ENCODE measurements at places on chromosomes 5 and 9.

DNA sequence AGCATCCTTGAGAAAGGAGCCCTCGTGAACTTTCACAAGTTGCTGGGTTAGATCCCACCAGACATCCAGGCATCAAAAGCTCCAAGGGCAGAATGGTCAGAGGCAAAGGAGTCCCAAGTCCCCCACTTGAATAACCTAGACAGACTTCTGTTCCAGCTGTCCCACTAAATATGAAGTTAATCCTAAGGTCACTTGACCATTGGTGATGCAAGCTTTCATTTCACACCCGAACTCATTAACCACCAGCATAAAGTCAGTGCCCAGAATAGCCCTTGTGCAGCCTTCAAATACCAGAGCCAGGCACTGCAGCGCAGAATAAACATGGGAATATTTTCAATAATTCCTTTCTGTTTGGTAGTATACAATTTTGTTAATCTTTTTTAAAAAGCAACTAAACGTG is 28.9 kb downstream of the OXCT1 start:
- no peak for DNase-seq

DNA sequence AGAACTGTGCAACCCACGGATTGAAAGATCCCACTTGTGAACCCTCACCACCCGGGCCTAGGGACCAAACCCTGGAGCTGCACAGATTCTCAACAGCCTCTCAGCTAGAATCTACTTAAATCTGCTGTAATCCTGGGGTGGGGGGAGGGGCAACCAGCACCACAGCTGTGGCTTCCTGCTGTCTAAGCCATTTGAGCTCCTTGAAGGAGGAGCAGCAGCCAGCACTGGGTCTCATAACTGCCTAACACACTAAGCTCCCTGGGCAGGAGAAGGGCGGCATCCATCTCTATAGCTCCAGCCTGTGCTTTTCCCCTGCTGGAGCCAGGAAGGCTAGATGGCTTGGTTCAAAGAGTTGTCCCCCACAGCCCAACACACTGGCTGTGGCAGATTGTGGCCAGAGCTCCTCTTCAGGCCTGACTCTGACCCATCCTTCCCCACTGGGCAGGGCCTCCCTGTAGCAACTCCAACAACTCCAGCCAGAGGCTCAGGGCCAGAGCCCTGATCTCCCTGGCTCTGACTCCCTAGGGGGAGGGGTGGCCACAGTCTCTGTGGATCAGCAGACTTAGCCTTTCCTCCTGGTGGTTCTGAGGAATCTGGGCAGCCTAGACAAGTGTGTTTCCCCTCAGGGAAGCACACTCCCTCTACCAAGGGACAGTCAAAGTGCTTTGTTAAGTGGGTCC is 72.0 kb upstream of the C9orf72 start:
- DNase-seq, result no peak

DNA sequence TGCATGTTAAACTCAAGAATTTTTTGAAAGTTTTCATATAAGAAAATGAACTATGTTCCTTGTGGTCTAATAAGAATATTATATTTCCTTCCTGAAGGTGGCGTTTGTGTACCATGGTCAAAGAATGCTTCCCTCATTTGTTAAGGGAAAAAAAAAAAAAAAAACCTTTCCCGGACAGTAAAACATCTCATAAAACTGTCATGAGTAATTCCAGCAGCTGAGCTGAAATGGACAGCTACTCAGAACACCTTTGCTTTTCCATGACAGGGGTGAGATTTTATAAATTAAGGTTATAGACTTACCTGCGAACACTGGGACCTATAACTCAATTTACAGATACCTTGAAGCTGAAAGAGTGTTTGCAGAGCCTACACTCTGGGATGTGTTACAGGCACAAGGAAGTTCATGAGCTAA is 113.2 kb upstream of the RANBP3L start:
- no peak for DNase-seq

DNA sequence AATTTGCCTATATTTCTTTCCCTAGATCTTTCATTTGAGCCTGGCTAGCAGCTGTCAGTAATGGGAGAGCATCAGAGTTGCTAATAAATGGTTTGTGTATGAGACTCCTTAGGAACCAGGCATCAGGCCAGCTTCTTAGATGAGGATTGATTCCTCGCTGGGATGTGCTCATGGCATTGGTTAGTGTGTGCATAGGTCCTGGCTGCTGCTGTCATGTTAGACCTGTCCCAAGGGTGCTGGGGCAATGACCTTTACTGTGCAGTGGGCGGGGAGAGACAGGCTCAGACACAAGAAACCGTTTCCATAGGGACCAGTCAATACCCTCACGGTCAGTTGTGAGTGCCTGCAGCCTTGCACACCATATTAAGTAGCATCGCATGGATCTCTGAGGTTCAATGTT is 112.3 kb upstream of the NR3C1 start:
- DNase-seq, result no peak

- no peak for DNase-seq
Measured at GRCh38 chr9:114757395-114757794, 48.4 kb downstream of the TNFSF15 start.

DNA sequence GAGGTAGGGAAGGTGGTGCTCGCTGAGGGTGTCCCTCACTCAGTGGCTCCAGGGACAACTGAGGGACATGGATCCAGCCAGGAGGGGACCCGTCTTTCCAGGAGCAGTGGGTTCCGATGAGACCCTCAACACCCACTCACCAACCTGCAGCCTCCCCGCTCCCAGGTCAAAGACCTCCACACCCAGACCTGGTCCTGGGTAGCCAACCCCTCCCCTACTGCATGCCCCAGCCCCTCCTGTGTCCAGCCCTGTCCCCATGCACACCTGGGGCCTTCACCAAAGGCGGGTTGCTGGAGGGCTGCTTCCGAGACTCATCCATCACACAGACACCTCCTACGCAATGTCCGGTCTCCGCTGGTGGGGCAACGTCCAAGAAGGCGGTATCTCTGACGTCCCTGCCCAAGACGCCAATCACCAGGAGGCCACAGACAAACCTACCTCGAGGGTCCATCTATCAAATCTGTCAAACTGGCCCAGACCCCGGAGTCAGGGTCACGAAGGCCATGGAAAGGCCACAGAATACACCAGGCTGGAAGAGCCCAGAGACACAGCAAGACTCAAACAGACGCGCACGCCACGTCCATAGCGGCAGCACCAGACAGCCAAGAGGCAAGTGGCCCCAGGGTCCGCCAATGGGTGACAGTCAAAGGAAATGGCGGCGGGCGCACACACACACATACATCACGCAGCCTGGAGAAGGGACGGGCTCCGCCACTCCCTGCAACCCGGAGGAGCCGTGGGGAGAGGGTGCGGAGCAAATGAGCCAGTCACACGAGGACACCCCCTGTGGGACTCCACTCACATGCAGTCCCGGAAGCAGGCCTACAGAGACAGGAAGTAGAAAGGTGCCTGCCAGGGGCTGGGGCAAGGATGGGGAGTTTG is 10.8 kb downstream of the NACC2 start:
- DNase-seq, result no peak

- no peak for DNase-seq
Measured at GRCh38 chr5:155540000-155540595, 526.5 kb downstream of the KIF4B start.

GRCh38 chr9:94870793-94871558 is 144.5 kb downstream of the AOPEP start:
- no peak for DNase-seq

DNA sequence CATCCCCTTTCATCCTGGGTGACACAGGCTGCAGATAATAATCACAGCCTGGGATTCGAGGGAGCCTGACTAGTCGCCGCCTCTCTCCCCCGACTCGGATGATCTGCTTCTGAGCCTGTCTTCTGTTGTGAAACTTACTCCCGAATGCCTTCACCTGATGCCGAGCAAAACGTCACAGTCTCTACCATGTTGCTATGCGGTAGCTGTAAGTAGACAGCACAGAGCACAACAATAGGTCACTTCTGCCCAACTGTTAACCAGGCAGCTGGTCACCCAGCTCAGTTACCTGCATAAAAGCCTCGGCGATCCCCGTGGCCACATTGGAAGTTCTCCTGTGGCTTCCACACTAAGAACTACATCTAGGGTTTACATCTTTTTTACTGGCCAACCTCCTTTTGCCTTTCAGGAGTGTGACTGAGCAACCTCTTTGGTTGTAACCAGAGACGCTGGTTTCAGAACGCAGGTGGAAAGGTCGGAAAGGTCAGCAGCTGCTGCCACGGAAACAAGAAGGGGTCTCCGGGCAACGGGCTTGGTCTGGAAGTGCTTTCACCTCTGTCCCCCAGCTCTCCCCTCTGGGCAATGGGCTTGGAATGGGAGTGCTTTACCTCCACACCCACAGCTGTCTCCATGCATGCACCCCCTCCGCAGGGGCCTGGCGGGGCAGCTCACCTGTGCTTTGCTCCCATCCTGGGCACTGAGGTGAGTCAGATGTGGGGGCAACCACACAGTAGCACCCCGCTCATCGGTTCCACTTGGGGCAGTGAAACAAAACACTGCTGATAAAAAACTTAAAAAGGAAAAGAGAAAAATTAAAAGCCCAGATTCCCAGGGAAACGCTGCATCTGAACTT is 7.6 kb upstream of the PPP1R26 start:
- no peak for DNase-seq

DNA sequence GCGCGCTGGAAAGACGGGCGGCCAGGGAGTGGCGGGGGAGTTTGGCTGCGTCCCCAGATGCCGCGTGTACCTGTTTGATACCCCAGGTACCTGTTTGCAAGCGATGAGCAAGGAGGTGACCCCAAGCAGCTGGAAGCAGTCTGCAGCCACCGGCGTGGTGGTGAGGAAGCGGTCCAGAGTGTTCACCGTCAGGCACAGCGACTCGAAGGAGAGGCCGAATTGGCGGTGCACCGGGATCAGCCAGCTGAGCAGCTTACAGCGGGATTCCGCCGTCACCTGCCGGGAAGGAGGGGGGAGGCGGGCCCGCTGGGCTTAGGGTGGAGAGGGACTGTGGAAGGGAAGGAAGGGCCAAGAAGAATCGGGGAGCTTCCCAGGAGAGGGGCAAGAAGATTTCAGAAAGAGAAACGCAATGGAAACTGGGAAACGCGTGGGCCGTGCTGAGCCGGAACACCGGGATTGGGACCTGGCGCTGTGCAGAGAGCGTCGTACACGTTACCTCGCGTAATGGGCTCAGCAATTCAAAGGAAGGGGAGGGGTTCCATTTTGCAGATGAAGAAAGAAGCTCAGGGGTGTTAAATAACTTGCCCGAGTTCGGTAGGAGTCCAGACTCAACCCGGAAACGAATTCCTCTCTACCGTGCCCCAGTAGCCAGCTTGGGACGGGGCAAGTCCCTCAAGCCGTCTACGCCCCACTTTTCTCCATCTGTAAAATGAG is 980 bp downstream of the CCNO start:
- no peak for DNase-seq

DNA sequence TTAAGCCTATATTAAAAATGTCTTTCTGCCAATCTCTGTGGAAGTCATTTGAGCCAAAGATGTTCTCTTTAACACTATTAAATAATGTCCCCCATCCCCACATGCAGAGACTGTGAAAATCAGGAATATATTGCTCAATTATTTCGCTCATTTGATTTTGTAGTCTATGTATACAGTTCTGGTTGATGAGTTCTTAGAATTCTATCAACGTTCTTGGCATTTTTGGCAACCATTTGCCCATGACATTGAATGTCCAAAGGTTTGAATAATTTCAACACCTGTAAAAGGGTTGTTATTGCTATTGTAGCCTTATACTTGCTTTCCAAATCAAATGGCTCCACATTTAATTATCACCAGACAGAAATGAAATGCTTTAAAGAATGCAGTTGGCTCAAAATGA is 536.1 kb downstream of the CAAP1 start:
- no peak for DNase-seq

GRCh38 chr9:122382901-122383850 is 12.4 kb downstream of the PTGS1 start:
- DNase-seq, result no peak

- no peak for DNase-seq
Measured at GRCh38 chr5:24094081-24094679, 550.6 kb downstream of the CDH10 start.

- no peak for DNase-seq
Measured at GRCh38 chr5:6711409-6712141, 1.7 kb upstream of the TENT4A start.

DNA sequence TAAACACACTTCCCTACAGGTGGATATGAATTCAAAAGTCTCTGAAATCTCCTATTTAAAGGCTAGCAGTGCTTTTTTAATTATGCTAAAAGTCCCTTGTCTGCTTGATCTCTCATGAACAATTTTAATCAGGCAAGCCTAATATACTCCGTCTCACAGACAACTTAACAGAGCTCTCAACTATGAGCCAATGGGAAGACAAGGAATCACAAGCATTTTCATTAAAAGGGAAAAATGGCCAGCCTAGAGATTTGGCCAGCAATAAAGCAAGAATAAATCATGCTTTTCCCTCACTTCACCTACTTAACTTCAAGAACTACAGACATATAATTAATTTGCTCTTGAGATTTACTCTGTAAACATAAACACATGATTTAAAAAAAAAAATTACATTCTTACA is 78.0 kb downstream of the RFX3 start:
- DNase-seq, result no peak

GRCh38 chr9:133616643-133617405 is 7.6 kb upstream of the FAM163B start:
- no peak for DNase-seq

DNA sequence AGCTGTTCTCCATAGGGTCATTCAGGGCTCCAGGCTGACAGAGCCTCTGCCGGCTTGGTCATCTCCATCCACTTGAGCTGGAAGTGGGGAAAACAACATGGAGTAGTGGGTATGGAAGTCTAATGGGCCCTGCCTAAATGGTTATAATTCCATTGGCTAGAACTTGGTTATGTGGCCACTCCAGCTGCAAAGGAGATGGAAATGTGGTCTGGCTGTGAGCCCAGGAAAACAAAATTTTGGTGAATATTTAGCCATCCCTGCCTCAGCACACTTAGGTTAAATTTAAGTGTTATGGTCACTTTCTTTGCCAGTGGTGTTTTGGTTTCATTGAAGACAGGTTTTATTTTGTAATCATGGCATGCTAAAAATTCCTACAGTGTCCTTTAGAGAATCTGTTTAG is 112.3 kb downstream of the SMARCA2 start:
- no peak for DNase-seq

DNA sequence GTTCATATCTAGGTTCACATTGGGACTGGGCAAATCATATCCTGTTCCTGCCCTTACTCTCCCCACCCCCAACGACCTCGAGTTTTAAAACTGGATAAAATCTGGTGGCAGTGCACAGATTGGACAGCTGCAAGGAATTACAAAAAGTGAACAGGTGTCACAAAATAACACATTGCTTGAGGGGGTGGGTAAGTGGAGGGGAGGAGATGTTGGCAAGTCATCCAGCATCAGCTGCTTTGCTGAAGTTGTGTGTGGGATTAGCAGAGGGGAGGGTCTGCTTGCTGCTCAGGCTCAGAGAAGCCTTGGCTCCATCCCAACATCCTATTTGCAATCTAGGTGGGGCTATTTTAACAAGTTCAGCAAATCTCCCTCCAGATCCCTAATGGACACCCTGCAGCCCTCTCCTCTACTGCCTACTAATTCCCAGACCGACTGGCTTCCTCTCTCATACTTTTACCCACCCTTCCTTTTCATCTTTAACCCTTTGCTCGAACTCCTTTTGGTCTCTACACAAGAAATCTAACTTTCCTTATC is 39.8 kb upstream of the SLC24A2 start:
- no peak for DNase-seq

DNA sequence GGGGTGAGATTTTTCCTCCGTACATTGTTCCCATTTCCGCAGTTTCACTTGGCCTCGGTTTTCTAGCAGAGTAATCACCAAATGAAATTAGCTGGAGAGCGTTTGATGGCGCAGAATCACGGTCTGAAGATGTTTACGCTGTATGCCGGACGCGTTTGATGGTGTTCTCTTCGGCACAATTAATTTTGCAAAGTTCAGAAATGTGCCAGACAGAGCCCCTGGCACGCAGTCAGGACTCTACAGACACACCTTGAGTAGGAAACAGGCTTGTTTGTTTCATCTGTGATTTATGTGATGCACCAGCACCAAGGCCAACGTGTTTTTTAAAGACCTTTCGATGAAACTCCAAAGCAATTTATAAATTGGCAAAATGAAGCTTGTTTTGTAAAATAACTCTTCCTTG is 863 bp upstream of the LIFR start:
- DNase-seq, result no peak

Data from hypothalamus (tissue), 51 donors.